ENCODE measurements at places on chromosomes 13 and 19.

GRCh38 chr13:43263047-43263446 is 239.7 kb downstream of the DNAJC15 start:
- DNase-seq, result no peak

DNA sequence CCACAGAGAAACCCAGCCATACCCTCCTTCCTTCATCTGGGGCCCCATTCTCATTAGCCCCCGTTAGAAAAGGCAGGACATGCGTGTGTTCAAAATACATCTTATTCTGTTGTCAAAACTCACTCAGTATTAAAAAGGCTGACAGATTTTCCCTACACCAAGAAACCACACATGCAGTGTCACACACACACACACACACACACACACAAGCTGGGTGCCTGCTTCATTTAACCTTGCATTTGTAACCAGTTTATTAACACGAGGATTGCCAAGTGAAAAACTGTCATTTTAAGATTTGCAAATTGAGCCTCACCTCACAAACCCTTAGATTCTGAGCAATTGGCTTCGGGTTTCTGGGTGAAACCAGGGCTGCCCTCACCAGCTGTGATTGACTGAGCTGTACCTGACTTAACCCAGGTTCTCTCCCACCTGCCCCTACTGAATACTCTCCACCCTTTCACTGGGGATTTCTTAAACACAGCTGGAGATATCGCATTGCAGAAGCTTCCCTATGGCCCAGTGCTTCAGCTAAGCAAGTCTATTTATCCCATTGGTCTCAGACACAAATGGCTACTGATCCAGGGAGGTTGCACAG is 172.7 kb upstream of the ZNF507 start:
- DNase-seq, result no peak

DNA sequence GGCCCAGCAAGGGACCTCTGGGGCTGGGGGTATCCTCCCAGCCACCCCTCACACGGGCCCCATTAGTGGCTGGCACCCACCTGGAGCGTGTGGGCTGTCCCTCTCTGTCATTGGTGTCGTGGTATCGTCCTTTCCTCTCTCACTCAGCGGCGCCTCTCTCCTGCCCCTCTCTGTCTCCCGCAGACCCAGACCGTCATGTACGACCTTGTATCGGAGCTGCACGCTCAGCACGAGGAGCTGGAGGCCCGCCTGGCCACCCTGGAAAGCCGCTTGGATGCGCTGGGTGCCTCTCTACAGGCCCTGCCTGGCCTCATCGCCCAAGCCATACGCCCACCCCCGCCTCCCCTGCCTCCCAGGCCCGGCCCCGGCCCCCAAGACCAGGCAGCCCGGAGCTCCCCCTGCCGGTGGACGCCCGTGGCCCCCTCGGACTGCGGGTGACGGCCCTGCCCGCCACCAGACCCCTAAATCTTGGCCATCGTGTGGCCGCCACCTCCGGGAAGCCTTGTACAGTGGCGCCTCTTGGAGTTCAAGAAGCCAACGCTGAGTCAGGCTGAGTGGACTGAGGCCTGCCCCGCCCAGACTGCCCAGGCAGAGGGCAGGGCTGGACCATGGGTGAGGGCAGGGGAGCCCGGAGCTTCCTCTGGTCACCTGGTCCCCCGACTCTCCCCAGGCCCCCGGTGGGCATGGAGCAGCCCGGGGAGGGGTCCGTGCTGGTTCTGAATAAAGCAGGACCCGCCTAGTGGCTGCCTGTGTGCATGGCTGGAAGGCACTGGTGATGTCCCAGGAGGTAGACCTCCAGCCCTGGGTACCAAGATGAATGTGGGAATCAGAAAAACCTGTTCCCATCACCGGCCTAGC is 9.8 kb upstream of the ARRDC2 start:
- peak; percentile 57 for DNase-seq

GRCh38 chr19:15644816-15645215 is 4.1 kb downstream of the CYP4F3 start:
- DNase-seq, result no peak

Data from liver (tissue), 10 donors.